ENCODE measurements at places on chromosomes 2 and 18.

GRCh38 chr2:23476786-23477185 lies 91.8 kb downstream of the KLHL29 start:
- DNase-seq: no peak

DNA sequence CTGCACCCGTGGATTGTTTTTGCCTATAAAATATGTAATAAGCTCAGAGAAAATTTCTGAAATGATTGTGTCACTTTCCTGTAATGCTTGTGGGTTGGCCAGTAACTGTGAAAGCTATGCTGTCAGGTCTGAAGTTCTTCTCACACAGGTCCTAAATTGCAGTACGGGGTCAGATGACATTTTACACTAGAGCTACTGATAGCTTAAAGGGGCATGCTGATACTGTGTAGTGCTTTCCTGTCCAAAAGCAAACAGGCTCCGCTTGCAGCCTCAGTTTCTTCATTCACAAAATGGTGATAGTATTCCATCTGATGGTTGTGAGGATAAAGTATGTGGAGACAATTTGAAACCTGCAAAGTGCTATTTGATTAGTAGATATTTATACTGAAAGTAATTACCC lies 7.6 kb upstream of the FARSB start:
- DNase-seq: no peak

- no peak for DNase-seq
Observed at GRCh38 chr18:58230438-58231179, 186.6 kb downstream of the NEDD4L start.

GRCh38 chr18:5969989-5970403 lies 74.7 kb upstream of the TMEM200C start:
- no peak for DNase-seq

GRCh38 chr2:59084326-59084725 lies 843.2 kb upstream of the FANCL start:
- no peak for DNase-seq

GRCh38 chr2:133976659-133977058 lies 277.2 kb upstream of the MGAT5 start:
- no peak for DNase-seq

DNA sequence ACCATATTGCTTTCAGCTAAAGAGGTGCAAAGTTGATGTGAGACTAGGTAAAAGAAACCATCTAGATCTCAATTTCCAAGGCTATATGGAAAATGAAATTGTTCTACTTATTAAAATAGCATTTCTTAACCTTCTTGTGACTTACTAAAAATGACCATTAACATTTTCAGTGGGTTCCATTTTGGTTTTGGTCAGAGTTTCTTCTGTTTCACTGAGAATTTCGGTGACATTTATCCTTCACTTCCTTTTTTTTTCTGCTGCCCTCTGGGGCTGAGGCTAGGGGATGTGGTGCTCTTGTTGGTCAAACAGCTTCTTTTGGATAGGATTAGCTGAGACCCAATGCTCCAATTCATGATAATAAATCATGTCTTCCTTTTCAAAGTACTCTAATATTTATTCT lies 44.3 kb upstream of the REL start:
- DNase-seq: no peak

DNA sequence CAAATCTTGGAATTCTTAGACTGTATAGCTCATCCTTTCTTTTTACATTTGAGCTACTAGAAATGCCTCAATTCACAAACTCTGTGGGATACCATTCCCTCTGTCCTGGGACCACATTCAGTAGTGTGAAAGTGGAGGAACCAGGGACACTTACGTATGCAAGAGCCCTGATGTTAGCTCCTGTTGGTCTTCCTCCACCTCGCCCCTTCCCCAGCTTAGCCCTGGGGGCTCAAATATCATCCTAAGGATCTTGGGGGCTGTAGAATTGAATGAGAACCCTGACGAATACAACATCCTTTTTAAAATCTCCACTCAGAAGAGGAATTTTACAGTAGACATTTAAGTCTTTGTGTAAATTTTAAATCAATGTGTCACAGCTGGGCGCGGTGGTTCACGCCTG lies 65.2 kb upstream of the RAPH1 start:
- DNase-seq: no peak

DNA sequence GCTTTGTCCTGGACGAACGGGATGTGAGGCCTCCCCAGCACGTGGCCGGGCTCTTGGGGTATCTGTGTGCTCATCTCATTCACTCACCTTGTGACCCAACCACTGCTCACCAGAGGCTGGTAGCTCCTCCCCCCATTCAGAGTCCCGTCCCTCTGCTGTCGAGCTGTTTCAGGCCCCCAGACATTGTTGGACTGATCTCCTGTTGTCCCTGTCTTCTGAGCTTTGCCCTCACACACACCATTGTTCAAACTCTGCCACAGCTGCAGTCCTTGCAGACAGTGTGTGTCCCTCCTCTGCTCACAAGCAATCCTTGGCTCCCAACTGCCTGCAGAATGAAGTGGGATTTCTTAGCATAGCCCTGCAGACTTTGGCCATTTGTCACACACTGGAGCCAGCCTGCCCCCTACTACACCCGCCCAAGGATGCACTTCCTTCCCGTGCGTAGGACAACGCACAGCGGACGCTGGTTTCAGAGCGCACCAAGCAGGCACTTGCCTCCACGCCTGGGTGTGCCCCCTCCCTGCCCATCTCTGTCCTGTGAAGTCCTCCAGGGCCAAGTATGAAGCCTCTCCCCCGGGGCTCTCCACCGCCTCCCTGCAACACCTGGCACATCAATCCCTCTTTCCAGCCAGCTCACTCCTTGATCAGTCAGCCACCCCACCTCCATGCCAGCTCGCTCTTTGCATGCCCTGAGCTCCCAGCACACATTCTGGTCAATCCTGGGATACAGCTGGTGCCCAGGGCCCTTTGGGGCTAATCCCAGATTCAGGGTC lies 16.5 kb upstream of the PRLH start:
- no peak for DNase-seq

DNA sequence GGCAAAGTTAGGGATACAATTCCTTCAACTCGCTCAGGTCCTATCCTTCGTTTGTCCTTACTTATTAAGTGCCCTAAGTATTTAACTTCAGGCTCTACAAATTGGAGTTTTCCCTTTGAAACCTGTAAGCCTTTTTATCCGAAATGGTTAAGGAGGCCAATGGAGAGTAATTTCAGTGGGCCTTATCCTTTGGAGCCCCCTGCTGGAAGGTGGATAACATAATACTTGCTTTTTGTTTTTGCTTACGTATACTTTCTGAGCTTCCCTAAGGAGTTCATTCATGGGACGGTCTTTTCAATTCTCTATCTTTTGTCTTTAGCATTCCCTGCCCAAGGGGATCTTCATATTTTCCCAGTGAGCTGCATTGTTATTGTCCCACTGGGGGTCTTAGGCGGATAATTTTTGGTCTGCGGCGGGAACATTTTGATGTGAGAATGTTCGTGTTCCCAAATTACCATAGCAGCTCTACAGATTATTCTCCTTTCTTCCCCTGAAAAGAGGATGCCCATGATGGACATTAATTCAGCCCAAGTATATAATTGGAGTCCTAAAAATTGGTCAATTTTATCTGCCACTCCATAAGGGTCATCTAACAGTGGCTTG lies 34.4 kb upstream of the TRAPPC8 start:
- peak; percentile 75 for DNase-seq

GRCh38 chr2:30412684-30413570 lies 34.1 kb upstream of the LCLAT1 start:
- DNase-seq: no peak

DNA sequence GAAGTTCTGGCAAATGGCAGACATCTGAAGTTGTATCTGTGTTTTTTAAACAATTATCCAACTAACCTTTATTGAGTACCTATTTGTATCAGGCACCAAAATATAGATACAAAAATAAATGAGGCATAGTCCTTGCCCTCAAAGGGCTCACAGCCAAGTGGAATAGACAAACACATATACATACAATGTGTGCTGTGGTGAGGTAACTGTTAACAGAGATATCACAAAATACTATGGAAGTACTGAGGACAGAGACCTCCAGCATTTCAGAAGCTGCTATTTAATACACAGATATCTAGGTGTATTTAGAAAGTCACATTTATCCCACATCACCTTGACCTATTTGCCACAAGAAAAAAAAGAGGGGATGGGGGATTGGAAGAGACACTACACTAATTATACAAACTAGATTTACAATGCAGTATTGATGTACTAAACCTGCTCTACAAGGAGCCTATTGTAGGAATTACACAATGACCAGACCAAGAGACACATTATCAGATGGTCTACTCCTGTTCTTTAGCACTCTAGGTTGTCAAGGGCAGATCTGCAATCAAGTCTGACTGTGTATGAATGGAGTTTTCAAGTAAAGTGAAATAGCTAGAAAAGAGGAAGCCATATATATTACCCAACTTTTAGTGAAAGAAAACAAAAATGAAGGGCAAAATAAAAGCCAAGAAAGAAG lies 62.2 kb downstream of the SPIRE1 start:
- DNase-seq: no peak

- DNase-seq: no peak
Observed at GRCh38 chr2:182014284-182014683, 28.6 kb downstream of the PPP1R1C start.

- no peak for DNase-seq
Observed at GRCh38 chr2:101788995-101789970, 91.8 kb downstream of the MAP4K4 start.

- no peak for DNase-seq
Observed at GRCh38 chr18:27582760-27583412, 397.8 kb upstream of the CHST9 start.

DNA sequence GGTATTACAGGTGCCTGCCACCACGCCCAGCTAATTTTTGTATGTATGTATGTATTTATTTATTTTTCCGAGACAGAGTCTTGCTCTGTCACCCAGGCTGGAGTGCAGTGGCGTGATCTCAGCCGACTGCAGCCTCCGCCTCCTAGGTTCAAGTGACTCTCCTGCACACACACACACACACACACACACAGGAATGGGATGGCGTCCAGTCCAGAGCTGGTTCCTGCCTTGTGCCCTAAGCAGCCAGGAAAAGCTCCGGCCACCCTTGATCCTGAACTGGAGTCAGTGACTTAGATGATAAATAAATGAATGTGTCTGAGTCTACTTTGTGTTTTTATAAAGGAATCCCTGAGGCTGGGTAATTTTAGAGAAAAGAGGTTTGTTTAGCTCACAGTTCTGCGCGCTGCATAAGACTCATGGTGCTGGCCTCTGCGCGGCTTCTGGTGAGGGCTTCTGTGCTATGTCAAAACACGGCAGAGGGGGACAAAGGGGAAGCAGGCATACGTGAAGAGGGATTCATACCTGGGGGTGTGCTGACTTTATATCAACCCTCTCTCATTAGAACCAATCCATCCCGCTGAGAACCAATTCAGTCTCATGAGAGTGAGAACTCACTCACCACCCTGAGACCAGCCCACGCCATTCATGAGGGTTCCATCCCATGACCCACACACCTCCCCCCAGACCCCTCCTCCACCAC lies 59.7 kb upstream of the PHLPP1 start:
- DNase-seq: no peak

DNA sequence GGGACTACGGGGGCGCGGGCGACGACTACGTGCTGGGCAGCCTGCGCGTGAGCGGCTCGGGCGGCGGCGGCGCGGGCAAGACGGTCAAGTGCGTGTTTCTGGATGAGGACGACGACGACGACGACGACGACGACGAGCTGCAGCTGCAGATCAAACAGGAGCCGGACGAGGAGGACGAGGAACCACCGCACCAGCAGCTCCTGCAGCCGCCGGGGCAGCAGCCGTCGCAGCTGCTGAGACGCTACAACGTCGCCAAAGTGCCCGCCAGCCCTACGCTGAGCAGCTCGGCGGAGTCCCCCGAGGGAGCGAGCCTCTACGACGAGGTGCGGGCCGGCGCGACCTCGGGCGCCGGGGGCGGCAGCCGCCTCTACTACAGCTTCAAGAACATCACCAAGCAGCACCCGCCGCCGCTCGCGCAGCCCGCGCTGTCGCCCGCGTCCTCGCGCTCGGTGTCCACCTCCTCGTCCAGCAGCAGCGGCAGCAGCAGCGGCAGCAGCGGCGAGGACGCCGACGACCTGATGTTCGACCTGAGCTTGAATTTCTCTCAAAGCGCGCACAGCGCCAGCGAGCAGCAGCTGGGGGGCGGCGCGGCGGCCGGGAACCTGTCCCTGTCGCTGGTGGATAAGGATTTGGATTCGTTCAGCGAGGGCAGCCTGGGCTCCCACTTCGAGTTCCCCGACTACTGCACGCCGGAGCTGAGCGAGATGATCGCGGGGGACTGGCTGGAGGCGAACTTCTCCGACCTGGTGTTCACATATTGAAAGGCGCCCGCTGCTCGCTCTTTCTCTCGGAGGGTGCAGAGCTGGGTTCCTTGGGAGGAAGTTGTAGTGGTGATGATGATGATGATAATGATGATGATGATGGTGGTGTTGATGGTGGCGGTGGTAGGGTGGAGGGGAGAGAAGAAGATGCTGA lies 1.4 kb downstream of the SOX11 start:
- peak; percentile 33 for DNase-seq

DNA sequence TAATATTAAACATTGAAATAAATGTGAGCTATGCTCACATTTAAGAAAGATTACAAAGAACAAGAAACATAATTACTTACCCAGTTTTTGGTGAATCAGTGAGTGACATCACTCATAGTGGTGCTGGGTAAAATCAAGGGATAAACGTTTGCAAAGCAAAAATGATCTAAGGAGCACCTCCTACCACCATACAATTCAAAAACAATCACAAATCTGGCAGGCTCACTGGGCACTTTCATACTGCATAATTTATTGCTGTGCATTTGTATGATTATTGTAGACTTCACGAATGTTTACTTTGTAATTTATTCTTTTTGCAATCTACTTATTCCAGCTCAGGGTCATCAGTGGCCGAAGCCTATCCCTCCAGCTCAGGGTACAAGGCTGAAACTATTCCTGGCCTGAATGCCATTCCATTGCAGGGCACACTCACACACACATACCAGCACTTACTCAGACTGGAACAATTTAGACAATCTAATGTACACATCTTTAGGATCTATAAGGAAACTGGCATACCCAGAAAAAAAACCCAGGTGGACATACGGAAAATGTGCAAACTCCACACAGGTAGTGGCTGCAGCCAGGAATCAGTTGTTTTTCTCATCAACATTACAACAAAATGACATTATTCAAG lies 34.4 kb downstream of the AFTPH start:
- DNase-seq: no peak

GRCh38 chr2:217000406-217000805 lies 140.5 kb upstream of the TNP1 start:
- no peak for DNase-seq

GRCh38 chr2:3759331-3759730 lies 56.0 kb downstream of the DCDC2C start:
- DNase-seq: no peak

DNA sequence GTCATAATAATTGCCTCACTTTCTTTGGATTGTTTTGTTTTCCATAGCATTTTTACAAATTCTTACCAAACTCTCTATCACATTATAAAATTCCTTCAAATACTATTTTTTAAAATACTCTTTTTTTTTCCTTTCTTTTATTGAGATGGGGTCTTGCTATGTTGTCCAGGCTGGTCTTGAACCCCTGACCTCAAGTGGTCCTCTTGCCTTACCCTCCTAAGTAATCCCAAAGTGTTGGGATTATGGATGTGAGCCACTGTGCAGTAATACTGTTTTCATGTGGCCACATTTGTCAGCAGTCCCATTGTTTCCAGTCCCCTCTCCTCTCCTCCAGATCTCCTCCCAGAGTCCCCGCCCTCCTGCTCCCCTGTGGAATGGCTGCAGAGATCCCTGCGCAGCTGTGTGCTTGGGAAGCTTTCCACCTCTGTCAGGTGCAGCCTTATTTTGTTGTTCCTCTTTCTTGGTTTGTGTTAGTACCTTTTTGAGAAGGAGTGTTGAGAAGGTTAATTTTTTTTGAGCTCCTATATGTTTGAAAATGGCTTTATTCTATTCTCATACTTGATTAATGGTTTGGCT lies 227.3 kb downstream of the LOXHD1 start:
- DNase-seq: no peak
